Fibroblast of gingiva (primary cell): ENCODE measurements at places on chromosomes 3 and 15.

DNA sequence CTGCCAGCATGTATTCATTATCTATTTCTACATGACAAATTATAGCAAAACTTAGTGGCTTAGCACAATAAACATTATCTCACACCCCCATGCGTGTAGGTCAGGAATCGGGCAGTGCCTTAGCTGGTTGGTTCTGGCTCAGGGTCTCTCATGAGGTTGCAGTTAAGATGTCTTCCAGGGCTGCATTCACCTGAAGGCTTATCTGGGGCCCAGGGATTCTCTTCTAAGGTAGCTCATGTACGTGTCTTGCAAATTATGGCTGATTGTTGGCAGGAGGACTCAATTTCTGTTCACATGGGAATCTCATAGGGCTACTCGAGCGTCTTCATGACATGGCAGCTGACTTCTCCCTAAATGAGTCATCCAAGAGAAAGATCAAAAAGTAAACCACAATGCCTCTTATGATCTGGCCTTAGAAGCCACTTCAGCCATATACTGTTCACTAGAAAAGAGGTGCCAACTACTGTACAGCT lies 42.9 kb upstream of the TSC22D2 start:
- DNase-seq: peak; percentile 41

- DNase-seq: no peak
These were observed 230.4 kb downstream of the ABHD5 start for GRCh38 chr3:43921056-43921648.

DNA sequence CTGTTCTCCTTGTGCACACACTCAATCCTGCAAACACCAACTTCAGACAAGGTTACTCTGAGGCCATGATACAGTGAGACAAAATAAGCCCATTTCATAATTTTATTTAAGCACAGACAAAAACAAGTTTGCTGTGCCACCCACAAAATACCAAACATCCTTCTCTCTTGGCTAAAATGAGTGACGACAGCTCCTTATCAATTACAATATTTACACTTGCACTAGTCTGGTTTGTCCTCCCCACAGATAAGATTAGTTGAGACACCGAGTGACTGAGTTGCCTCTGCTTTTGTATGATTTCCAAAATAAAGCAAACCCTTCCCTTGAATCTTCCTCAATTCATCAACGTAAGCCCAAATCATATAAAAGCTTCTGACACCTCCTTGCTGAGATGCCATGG lies 233.5 kb upstream of the ATP10A start:
- no peak for DNase-seq

GRCh38 chr3:194014756-194015155 lies 121.2 kb upstream of the HES1 start:
- DNase-seq: no peak

DNA sequence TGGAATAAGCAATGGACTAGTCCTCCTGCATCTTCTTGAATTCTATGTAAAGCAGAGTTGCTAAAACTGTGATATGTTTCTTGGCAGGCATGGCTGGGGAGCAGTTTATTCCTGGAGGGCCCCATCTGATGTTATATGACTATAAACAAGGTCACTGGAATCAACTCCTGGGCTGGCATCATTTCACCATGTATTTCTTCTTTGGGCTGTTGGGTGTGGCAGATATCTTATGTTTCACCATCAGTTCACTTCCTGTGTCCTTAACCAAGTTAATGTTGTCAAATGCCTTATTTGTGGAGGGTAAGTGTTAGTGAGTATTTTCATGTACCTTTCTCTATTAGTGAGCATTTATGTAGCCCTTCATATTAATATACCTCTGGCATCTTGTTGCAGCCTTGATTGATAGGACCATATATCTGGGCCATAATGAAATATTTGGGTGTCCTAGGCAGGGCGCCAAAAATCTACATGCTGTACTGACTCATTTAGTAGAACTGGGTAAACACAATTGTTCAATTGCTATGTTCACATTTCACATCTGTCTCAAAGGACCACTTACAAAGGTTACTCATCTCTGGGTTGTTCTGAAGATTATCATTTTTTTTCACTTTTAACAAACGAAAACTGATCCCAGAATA lies 52.6 kb upstream of the ADGRG7 start:
- DNase-seq: peak; percentile 87

DNA sequence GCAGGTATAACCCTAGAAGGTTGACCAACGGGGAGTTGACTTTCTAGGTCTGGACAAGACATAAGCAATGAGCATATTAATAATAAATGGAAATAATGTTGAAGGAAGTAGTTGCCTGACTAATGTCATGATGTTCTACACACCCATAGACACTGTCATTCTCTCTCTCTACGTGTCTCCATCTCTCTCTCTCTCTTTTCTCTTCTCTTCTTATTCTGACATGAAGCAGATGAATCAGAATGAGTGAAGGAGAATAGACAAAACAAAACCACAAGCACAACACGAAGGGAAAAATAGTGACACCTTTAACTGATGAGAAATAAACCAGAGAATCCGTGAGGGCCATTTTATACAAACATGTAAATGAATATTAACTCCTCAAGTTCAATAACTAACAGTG lies 26.7 kb upstream of the CCDC80 start:
- no peak for DNase-seq

DNA sequence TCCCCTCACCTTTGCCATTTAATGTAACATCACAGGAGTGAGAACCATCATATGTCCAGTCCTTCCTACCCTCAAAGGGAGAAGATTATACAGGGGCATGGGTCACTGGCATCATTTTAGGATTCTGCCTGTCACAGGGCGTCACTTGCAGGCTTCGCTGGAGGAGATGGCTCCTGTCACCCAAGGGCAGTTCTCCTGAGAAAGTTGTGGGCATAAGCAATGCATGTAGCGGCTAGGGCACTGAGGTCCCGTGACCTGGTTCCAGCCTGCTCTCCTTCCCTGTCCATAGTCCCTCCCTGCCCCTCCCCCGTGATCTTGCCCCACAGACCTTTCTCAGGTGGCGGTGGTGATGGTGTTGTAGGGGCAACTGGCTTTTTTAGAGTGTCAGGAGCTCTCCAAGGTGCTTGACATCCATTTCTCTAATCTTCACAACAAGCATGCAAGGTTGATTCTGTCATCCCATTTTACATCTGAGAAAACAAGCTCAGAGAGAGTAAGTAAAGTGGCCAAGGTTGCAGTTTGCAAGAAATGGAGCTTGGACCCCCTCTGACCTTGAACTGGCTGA lies 241.5 kb upstream of the CTDSPL start:
- DNase-seq: no peak

GRCh38 chr3:186806089-186807055 lies at the start of gene RFC4:
RFC4 (minus strand) TSS chr3:186806482; CDS start chr3:186804713, 1,769 bp downstream.
- DNase-seq: peak; percentile 51

GRCh38 chr15:61613729-61614128 lies 384.6 kb upstream of the RORA start:
- DNase-seq: peak; percentile 15

DNA sequence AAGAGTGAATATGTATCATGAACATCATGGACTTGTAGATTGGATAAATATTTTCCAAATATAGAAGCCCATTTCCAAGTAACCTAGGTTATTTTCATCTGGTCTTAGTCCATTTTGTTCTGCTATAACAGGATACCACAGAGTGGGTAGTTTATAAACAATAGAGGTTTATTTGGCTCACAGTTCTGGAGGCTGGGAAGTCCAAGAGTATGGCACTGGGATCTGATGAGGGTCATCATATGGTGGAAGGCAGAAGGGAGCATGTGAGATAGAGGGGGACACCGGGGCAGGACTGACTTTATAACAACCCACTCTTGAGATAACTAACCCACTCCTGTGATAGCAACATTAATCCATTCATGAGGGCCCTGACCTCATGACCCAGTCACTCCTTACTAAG lies 9.4 kb upstream of the MGA start:
- DNase-seq: no peak

GRCh38 chr15:78162038-78162437 lies 12.9 kb downstream of the IDH3A start:
- no peak for DNase-seq
